Frontal cortex (tissue), 4 donors: ENCODE measurements at places on chromosomes 12 and 14. TPM values are rescaled to one million over a fixed set of nuclear protein-coding genes. Genes with fewer than 3 reads are reported as not detected.

- DNase-seq, result no peak
Measured at GRCh38 chr12:104738776-104739642, 219.1 kb downstream of the SLC41A2 start.

DNA sequence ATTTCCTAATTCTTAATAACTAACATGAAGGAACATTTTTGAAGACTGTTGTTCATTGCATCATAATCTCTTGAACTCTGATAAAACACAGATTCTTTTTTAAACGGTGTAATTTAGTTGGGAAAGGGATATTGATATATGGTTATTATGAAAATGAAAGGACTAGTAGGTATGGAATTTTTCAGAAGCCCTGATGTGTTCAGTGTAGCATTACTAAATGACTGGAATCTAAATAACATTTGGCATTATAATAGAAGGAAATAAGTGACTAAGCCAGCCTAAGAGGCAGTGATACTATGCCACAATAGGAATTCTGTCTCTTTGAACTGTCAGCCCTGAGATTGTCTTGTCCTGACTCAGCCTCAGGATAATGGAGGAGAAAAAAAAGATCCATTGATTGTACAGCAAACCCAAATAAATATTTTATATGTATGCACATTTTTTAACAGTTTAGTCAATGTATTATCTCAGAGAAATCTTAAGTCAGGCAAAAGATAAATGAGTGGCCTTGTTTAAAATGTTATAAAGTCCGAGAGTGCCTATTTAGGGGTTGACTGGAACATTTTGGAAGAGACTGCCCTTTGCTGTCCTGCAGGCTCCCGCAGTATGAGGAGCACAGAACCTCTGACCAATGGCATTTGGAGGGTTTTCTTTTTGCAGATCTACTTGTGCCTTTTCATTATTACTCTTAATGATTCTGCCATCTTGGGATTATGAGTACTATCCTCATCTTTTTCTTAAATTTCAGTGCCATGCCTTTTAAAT lies 271.2 kb downstream of the EGLN3 start:
- DNase-seq, result no peak

DNA sequence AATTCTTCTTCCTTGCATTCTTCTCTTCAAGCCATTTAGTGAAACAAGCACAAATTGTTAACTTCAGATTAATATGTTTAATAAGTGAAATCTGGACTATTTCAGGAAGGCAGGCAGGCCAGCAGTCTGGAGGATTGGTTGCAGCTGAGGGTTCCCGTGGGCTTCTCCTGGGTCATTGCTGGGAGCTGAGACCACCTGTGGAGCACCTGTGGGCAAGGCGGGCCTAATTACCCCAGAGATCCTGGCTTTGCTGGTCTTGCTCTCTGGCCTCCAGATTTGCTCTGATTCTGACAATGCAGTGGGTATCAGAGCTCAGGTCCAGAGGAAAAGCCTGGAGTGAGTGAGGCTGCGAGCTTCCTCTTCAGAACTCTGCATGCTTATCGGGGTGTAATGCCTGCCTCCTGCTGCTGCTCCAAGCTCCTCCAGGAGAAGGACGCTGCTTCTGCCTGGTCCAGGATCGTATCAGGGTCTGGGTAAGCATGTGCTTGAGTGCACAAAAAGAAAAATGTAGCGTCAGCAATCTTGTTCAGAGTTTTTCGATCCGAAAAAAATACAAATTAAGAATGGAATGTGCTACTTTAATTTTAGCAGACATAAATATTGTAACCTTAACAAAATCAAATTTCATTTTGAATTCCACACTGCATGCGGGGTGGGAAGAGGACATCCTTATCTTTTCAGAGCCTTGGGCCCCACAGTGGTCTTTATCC lies 93.8 kb downstream of the TMEM30B start:
- no peak for DNase-seq

DNA sequence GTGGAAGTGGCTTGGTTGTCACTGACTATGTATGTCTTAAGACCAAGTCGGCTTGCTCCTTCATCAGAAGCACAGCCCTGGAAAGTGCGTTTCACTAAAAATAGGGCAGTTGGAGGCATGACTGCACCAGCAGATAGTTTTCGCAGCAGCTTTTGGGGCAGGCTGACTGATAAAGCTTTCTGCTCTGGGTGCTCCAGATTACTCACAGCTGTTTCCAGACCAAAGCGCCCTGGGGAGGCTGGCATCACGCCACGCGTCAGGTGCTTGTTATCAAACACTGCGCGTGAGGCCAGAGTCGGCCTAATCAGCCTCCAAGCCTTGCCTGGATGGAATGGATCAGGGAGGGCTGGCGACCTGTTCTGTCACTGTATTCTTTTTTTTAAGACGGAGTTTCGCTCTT lies 13.3 kb upstream of the LRRC10 start:
- DNase-seq, result no peak

GRCh38 chr12:53241623-53242412 lies 9.8 kb upstream of the RARG start:
- no peak for DNase-seq

GRCh38 chr14:22460461-22461195 lies 128.4 kb downstream of the DAD1 start:
- no peak for DNase-seq

DNA sequence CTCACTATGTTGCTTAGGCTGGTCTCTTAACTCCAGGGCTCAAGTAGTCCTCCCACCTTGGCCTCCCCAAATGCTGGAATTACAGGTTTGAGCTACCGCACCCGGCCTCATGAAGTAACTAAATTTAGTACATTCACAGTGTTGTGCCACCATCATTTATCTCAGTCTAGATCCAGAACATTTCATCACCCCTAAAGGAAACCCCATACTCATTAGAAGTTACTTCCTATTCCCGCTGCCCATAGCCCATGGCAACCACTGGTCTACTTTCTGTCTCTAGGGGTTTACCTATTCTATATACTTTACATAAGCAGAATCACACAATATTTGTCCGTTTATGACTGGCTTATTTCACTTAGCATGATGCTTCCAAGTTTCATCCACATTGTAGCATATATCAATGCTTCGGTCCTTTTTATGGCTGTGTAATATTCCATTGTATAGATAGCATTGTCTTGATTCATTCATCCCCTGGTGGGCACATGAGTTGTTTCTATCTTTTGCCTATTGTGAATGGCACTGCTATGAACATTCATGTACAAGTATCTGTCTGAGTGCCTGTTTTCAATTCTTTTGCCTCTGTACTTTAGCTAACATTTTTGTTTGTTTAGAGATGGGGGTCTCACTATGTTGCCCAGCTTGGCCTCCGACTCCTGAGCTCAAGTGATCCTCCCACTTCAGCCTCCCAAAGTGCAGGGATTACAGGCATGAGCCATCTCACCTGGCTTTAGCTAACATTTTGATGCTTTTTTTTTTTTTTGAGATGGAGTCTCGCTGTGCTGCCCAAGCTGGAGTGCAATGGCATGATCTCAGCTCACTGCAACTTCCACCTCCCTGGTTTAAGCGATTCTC lies 10.2 kb upstream of the SH2B3 start:
- DNase-seq, result no peak

SLC10A1 gene
- not detected for total RNA-seq
